ENCODE measurements at places on chromosomes 3 and 15.
A peak's percentile ranks its signal among the peaks of the same experiment; 100 is the strongest.

GRCh38 chr15:65828585-65828984 is 36.5 kb upstream of the DENND4A start:
- DNase-seq = no peak

GRCh38 chr15:95162069-95162468 is 930.7 kb downstream of the MCTP2 start:
- no peak for DNase-seq

GRCh38 chr3:162134571-162134970 is 638.0 kb downstream of the OTOL1 start:
- no peak for DNase-seq

DNA sequence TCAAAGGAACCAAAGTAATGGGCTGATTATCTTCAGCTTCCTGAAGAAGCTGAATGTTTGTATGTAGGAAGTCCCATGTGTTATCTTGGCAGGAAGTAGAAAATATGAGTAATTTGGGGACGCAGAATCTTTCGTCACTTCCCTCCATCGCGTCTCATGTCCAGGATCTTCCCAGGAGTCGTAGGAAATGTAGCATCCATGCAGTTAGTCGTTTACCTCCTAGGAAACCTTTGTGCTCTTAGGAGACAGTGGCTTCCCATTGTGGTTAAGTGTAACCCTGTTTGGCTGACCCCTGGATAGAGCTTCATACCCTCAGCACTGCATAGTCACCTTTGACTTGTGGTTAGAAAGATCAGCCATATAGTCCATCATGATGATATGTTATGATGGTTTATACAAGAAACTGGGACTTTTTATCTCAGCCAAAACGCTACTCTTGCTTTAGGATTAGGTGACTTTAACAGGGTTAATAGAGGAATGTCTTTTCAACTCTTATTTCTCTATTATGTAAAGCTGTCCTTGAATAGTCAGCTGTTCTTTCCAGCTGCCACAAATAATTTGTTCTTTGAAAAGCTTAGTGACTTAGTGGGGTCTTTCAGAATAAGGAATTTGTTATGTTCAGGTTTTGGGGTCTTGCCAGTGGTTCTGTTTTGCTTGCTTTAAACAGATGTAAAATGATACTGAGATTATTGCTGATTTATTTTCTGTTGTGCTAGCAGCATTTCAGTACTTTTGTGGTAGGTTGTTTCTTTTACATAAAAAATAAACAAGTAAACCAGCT is 92.2 kb downstream of the KLHL25 start:
- DNase-seq = no peak

- no peak for DNase-seq
These were observed 3.6 kb upstream of the C3orf85 start for GRCh38 chr3:109132801-109133473.

DNA sequence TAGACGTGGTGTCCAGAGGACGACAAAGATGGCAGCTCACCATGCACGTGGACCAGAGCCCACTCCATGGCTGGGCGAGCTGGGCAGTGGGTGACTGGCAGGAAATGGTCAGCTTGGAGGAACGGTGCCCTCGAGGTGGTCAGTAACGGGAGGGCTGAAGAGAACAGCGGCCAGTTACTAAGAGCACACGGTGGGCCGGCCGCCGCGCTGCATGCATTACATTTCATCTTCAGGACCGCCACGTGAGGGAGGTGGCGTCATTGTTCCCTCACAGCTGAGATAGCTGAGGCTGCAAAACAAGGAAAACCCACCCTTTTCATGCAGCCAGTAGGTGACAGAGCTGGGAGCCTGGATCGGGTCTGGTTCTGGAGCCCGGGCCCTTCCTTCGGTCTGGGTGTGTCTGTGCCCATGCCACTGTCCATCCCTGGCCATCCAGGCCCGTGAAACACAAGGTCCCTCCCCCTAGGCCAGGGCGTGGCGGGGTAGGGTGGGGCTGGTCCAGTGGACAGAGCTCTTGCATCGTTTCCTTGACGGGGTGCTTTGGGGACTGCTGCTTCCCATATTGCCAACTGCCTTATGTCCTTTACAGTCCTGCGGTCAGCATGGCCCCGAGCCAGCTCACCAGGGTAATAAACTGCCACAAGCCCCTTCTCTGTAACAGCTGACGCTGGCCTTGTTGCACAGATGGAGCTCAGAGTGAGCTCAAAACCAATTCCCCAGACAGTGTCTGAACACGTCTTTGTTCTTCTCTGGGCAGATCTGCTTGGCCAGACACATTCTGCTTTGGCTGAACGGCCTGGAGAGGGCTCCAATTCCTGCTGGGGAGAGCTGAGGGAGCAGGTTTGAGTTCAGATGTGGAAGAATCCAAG is 51.8 kb downstream of the RGMA start:
- peak; percentile 89 for DNase-seq

DNA sequence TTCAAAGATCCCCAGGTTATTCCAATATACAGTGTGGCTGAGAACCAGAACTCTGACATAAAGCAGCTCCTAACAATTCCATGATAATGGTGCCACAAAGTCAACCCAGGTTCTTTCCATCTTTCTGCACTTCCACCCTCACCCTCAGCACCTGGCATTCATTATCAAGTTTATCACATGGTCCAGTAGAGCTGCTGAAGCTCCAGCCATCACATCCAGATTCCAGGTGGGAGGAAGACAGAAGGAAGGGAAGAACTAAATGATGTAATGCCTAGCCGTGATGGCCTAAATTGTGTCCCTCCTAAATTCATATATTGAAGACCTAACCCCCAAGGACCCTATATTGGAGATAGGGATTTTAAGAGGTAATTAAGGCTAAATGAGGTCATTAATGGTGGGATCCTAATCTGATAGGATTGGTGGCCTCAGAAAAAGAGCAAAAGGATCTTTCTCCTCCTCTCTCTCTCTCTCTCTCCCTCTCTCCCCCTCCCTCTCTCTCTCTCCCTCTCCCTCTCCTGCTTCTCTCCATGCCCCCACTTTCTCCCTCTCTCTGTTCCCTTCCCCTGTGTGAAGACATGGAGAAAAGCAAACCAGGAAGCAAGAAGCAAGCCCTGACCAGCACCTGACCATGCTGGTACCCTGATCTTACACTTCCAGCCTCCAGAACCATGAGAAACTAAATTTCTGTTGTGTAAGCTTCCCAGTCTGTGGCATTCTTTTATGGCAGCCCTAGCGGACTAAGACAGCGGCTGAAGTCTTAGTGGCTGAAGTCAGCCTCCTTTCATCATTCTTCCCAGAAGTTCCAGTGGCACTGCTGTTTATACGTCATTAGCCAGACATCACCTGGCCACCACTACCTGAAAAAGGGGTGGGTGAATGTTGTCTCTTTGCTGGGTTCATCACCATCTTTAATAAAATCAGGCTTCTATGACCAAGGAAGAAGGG is 369.7 kb upstream of the PROK2 start:
- DNase-seq = no peak

DNA sequence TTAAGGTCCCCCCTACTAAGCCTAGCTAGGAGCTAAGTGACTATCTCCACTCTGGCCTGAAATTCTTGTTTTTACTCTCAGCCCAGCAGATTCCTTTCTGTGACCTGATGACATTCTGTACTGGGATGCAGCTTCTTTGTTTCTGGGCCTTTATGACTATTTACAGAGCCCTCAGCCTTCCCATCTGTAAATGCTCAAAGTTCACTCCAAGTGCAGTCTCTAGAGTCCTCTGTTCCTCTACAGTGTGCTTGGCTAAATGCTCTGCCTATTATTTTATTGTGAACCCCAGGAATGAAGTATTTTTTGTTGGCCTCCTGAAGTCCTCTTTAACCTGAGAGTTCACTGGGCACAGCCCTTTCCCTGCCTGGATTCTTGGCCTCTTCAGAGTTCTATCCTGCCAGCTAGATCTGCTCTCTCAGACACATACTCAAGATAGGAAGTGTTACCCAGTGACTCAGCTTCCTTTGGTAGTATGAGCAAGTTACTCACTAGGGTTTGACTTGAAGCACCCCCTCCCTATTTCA is 278.1 kb upstream of the P2RY1 start:
- peak; percentile 29 for DNase-seq

DNA sequence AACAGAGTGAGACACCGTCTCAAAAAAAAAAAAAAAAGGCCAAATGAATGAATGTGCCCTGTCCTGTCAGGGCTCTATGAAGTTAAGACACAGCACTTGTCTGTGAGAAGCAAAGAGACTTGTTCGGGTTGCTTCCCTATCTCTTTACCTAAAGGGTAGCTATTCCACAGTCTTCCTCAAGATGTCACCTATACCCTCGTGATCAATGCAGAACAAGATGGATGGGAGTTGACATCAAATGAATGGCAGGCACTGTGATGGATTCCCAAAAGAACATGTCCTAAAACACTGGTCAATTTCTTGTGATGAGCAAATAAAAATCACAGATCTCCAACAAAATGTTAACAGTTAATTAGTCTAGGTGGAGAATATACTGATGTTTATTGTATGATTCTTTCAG is 9.5 kb downstream of the TADA3 start:
- no peak for DNase-seq

DNA sequence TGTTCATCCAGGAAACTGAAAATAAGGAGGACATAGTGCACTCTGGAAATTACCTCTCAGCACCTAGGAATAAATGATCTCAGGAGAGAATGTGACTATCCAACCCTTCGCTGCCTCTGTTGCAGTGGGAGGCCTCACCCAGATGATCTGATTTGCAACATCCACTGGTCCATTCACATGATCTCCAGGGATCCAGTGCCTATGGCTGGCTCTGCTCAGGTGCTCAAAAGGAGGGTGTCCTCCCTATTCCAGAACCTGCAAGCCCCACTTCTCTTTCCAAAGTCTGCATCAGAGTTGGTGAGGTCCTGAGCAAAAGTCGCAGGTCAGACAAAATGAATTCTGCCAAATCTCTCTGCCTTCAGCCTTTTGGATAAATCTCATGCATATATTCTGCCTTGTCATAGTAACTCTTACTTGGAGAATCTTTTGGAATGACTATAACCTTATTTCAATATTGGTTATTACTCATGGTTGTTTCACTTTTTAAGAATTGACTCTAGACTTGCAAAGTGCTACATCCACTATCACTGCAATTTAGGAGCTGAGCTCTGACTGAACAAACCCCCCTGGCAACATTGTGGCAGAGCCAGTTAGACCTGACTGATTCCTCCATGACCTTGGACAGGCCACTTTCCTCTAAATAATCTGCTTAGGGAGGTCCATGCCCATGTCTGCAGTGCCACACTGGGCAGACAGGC is 295.1 kb downstream of the EPHB1 start:
- no peak for DNase-seq

GRCh38 chr15:67521029-67521782 is at the start of gene C15orf61:
Gene C15orf61 (plus strand): TSS chr15:67521131. CDS start chr15:67521249, 118 bp downstream.
- DNase-seq = peak; percentile 89

DNA sequence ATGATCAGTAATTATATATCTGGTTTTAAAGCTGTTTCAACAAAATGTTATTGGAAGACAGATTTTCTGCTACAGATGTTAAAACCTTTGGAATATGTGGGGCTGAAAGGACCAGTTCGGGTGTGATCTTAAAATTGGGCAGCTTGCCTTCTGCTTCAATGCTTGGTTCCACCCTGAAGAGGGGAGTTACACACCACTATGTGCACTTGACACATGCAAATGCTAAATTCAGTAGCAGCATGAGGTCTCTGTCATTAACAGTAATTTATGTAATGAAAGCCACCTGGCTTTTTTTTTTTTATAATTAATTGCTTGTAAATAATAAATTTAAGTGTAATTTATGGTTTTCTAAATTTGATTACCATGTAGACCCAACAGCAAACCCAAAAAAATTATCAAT is 24.6 kb downstream of the CDIN1 start:
- no peak for DNase-seq

- no peak for DNase-seq
These were observed 7.5 kb downstream of the CDAN1 start for GRCh38 chr15:42729409-42729808.

DNA sequence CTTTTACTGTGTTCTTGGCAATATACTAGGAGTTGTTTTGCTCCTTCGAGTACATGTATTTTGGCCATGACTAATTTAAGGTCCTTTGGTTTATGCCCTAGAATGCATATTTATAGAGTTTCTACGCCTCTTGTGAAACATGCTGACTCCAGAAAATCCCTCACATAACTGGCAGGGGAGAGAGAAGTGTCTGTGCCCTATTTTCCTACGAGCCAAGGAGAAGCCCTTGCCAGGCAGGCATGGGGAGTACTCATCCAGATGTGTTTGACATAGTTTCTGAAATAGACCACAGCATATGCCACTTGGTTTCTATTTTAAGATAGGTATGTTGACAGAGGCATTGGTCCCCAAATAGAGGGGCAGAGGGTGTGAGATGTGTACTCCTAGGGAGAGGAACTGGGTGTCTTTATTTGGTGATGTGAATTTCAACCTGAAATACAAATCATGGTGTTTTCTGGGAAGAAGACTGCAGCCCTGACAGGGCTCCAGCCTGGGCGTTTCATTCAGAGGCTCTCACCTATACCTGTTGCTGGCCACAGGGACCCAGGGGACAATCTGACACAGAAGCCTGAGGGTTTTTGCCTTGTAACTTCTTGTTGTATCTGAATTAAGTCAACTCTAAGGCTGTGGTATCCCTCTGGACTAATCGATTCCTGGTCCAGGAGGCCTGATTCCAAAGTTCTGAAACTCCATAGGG is 267.8 kb upstream of the C2CD4B start:
- DNase-seq = no peak

Data from right hindlimb (tissue), 1 donor.